ENCODE measurements at places on chromosomes 6 and 20. TPM values are rescaled to one million over a fixed set of nuclear protein-coding genes. Genes with fewer than 3 reads are reported as not detected.

GRCh38 chr6:106512968-106513574 is 116.2 kb downstream of the RTN4IP1 start:
- DNase-seq = no peak

DNA sequence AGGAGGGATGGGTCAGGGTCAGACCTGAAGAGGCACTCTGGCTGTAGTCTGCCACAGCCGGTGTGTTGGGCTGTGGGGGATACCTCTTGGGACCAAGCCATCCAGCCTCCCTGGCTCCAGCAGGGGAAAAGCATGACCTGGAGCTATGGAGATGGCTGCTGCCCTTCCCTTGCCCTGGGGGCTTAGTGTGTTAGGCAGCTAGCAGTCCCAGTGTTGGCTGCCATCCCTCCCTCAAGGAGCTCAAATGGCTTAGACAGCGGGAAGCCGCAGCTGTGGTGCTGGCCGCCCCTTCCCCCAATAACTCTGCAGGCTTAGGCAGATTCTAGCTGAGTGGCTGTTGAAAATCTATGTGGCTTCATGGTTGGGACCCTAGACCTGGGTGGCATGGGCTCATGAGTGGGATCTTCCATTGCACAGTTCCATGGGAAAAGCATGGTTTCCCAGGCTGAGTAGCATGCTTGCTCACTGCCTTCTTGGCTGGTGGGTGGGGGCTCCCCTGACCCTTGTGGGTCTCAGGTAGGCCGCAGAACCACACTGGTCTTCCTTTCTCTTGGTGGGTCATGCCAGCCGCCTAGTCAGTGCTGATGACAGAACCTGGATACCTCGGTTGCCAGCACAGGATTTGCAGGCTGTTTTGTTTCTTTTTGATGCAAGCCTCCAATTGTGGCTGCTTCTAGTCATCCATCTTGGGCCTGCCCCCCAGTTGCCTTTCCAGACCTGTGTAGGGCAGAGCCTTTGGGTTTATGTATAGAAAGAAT is 69.0 kb upstream of the AHI1 start:
- no peak for DNase-seq

GRCh38 chr6:102961902-102962301 is 1568.4 kb downstream of the GRIK2 start:
- no peak for DNase-seq

POM121L2 gene
- total RNA-seq = not detected

NNAT gene
- 0.81 TPM for total RNA-seq

DNA sequence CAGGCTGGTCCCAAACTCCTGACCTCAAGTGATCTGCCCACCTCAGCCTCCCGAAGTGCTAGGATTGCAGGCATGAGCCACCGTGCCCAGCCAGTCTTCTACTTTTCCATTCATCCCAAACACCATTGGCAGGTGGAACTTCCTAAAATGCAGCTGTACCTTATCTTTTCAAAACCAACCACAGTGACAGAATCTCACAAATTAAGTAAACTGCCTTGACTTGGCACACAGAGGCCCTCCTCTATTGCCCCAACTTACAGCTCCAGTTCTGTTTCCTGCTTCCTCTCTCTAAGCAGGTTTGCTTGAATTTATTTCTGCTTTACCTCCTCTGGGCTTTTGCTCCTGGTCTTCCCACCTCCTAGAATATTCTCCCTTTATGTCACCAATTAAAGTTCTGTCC is 7.6 kb downstream of the MYB start:
- no peak for DNase-seq

C2 gene
- 40.2 TPM for total RNA-seq

DNA sequence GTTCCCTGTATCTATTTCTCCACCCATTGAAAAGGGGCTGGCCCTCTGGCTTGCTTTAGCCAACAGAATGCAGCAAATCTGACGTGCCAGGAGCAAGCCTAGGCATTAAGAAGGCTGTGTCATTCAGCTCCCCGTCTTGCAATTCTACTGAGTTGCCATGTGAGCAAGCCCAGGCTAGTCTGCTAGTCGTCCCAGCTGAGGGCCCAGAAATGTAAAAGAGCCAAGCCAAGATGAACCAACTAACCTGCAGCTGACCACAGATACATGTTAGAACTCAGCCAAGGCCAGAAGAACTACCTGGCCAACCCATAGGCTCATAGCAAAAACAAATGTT is 30.1 kb downstream of the PREP start:
- DNase-seq = no peak

- DNase-seq = no peak
Observed at GRCh38 chr6:122818866-122819265, 29.8 kb downstream of the SMPDL3A start.

FOXC1 gene
- 109 TPM for total RNA-seq

DNA sequence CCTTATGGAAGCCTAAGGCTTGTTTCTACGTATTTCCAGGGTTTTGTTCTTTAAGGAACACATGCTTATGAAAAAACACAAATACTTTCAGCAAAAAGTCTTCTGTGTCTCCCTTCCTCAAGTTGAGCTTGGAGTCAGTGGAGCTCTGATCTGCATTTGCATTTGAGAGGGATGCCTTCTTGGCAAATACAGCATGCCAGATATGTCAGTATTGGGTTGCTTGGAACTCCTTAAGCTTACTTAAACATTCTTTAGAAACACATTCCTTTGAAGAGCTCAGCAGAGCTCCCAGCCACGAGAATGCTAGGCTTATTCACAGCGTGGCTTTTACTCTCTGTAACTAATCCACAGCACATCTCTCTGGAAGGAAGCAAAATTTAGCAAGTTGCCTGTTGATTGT is 68.3 kb downstream of the ANKRD6 start:
- DNase-seq = no peak

DCDC2 gene
- not detected for total RNA-seq

HLA-DMB gene
- 34.4 TPM for total RNA-seq

DNA sequence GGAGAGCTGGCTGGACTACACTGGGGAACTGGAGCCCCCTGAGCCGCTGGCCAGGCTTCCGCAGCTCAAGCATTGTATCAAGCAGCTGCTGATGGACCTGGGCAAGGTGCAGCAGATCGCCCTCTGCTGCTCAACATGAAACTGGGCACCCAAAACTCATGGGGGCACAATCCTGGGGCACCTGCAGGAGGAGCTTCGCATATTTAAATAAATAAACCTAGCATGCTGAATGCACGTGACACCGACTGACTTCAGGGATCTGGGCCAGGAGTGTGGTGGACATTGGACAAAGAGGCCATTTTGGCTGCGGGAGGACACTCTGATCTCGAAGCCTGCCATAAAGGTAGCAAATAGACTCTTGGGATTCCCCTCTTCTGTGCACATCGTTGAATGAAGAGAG is 6.8 kb downstream of the SCAND1 start:
- no peak for DNase-seq

DNA sequence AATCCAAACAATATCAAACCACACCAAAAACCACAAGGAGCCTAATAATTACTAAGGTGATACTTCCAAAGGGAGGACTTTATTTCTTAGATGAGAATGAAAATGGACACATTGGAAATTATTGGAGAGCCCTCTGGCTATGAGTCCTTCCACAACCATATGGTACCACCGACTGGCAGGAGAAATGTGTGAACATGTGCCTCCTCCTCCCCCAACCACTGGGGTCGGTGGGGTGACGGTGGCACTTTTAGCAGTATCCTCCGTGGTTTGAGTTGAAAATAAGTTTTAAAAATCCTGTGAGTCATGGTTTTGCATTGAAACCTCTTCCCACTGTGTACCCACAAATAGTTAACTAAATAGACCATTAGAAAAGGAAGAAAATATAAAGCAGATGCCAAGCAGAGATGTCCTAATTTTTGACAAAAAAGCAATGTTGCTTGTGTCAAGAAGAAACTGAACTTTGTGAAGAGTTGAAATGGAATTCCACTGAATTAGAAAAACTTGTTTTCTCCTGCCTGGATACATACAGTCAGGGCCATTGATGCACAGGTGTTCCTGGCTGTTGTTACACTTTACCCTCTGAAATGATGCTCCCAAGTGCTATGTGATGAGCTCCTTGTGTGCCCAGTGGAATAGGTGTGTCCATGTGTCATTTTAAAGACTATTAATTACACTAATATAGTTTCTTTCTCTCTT is 3.2 kb downstream of the EDN1 start:
- no peak for DNase-seq

- DNase-seq = no peak
Observed at GRCh38 chr6:25387911-25388310, 108.7 kb downstream of the CARMIL1 start.

NFATC2 gene
- total RNA-seq = 24.5 TPM

- DNase-seq = no peak
Observed at GRCh38 chr6:25685251-25685650, 33.2 kb downstream of the SCGN start.

DACT2 gene
- 0.28 TPM for total RNA-seq

DNA sequence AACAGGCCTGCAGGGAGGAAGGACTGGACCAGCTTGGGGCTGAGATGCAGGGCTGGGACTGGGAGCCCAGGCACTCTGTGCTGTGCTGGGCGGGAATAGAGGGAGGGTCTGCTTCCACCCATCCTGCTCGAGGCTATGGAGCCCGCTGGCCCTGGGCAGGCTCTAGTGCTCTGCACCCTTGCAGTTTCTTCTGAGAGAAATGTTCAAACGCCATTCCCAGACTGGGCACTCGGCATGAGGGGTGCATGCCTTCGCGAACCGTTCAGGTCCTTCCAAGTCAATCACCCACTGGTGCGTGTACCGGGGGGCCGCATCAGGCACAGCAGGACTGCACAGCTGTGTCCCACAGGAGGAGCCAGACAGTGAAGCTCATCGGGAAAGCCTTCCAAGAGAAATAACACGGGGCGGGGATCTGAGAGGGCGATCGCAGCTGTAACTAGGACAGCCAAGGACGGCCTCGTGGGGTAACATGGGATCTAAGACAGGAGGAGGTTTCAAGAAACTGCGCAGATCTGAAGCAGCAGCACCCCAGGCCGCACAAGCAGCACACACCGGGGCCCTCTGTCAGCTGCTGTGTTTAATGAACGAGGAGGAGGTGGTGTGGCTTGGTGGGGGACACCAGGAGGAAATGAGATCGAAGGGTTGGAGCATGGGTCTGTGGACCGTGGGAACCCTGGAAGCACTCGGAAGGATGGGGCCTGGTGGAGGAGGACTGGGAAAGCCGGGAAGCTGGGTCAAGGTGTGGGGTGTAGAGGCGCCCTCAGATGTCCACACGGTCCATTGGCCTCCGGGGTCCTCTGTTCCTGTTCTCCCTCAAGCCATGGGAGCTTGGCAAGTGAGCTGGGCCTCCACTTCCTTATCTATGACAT is 26.1 kb upstream of the PYGB start:
- DNase-seq = no peak

DNA sequence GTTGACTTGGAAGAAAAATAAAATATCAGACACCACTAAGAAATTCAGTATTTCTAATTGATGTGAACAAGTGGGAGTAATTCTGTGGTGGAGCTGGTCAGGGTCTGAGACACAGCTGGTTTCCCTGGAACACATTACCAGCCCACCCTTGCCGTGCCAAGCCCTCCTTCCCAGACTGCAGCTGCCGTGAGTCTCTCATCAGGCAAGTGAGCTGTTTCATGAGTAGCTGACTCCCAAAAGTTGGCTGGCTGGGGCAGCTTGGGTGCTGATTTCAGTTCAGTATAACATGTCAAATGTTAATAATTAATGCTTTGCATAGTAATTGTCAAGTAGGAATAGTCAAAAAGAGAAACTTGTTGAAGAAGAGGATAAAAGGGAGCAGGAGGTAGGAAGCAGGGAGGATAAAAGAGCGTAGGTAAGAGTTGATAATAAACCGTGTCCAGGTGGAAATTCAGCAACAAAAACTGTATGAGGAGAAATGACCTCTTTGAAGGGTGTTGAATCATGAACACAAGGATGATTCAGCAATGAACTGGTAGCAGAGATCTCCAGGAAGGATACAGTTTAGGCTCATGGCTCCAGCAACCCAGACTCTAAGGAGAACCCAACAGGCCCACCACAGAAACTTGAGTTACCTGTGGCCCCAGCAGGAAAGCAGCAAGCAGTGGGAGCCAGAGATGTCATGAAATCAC is 110.9 kb upstream of the SSTR4 start:
- DNase-seq = no peak

DNA sequence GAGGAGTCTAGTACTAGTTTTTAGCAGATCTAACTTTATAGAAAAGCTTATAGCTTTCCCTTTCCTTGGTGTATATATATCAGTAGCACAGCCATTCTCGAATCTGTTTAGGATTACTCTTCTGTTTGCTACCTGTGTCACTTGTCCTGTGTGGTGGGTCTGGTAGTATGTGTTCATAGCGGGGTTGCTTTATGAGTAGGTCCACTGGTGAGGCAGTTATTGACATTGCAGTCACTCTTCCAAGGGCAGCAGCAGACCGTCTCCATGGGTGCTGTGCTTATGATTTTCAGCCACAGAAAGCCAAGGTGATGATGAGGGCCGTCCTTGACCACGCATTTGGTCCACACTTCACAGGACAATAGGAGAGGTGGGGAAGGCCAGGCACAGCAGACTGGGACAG is 171.5 kb downstream of the CDKAL1 start:
- no peak for DNase-seq

DNA sequence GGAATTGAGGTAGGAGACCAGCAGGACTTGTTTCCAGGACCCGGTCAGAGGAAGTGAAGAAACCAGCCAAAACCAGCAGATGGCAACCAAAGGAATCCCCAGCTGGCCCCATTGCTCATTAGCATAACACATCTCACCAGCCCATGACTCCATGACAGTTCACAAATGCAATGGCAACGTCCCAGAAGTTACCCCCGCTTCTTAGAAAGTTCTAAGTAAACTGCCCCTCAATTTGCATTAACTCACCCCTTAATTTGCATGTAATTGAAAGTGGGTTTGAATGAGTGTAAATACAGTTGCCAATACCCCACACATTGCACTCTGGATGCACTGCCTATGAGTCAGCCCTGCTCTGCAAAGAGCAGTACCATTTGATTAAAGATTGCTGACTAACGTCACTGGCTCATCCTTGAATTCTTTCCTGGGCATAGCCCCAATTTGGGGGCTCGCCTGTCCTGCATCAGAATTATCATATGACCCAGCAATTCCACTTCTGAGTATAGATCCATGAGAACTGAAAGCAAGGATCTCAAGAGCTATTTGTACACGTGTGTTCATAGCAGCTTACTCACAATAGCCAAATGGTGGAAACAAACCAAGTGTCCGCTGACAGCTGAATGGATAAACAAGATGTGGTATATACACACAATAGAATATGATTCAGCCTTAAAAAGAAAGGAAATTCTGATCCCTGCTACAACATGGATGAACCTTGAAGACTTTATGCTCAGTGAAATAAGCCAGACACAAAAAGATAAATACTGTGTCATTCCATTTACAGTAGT is 36.4 kb downstream of the MYLK4 start:
- no peak for DNase-seq
